ENCODE measurements at places on chromosomes 12 and 14.

- DNase-seq: no peak
Measured at GRCh38 chr12:126676434-126676833, 1590.5 kb upstream of the TMEM132C start.

- no peak for DNase-seq
Measured at GRCh38 chr14:54792288-54792687, 110.3 kb downstream of the GCH1 start.

DNA sequence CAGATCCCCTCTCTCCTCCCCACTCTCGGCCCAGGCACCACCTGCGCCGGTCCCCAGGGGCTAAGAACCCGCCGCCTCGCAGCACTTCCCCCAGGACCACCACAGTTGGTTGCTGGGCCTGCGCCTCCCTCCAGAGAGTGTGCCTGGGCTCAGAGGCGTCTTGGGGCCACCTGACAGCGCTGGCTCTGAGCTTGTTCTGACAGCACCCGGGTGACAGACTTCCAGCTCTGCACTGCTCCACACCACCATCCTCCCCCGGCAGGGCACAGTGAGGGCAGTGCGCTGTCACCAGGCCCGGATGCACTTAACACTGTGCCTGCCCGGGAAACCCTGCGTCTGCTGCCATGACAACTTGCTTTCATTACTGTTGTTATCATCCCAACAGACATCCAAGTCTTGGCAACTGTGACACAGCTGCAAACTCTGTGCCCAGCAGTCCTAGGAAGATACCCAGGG lies 6.6 kb downstream of the BRF1 start:
- DNase-seq: peak; percentile 7

DNA sequence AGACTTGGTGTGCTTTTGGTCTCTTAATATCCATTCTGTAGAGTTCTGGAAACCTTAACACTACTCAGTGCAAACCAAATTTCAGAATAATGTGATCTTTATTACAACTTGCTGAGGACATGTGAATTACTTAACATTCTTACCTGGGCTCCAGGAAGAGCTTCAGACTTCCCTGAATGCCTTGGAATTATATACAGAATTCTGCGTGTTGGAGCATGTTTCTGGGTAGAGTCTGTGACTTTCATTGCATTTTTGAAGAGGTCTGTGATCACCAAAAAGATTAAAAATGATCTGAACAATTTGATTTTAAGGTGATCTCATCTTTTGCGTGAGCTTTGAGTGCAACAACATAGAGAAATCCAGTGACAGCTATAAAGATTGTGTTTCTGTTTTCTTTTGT lies 35.4 kb downstream of the ZDHHC17 start:
- DNase-seq: no peak

DNA sequence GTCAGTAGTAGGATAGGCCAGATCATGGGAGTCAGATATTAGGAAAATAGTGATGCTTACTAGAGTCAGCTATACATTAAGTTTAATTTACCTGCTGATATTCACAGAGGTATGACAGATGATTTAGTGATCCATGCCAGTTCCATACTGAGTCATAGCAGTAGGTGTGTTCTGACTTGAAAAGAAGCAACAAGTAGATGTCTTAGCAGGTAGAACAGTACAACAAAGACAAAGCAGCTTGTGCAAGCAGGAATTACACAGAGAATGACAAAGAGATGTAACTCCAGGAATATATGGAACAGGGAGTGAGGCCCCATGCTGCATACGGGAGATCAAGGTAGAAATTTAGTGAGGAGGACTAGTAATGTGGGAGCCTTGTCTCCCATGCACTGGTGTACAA lies 556.9 kb downstream of the SLC16A7 start:
- DNase-seq: no peak

- DNase-seq: no peak
Measured at GRCh38 chr12:38711054-38711453, 194.3 kb downstream of the CPNE8 start.

DNA sequence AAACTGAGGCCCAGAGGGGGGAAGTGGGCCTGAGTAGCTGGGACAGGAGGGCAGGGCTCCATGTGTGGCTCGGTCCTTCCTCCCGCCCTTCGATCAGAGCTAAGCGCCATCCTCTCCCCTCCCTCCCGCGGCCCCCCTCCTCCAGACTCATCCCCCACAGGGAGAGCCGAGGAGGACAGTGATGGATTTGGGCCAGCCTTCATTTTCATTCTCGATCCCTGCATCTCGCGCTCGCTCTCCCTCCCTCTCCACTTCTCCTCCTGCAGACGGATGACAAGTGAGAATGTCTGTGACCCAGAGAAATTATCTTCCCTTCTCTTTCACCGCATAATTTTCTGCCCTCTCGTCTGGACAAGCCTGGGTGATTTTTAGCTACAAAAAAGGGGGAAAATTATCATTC lies 183.3 kb downstream of the RBM19 start:
- DNase-seq: no peak

DNA sequence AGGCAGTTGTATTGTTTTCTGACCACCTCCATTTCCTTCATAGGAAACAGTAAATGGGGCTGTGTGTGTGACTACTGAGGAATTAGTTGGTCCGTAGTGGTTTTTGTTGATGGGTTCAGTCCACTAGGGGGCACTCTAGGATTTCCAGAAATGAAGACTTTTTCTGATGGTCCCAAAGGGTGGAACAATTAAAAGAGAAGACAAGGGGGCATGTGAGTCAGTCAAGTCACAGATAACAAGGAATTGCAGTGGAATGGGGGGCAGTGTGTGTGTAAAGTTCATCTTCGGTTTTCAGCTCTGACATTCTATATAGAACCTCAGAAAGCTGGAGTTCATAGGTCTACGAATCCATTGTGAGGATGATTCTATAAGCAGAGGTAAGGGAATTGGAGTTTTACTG lies 186.6 kb upstream of the OR4E1 start:
- peak; percentile 37 for DNase-seq

- no peak for DNase-seq
Measured at GRCh38 chr14:94992046-94992445, 165.3 kb downstream of the DICER1 start.

DNA sequence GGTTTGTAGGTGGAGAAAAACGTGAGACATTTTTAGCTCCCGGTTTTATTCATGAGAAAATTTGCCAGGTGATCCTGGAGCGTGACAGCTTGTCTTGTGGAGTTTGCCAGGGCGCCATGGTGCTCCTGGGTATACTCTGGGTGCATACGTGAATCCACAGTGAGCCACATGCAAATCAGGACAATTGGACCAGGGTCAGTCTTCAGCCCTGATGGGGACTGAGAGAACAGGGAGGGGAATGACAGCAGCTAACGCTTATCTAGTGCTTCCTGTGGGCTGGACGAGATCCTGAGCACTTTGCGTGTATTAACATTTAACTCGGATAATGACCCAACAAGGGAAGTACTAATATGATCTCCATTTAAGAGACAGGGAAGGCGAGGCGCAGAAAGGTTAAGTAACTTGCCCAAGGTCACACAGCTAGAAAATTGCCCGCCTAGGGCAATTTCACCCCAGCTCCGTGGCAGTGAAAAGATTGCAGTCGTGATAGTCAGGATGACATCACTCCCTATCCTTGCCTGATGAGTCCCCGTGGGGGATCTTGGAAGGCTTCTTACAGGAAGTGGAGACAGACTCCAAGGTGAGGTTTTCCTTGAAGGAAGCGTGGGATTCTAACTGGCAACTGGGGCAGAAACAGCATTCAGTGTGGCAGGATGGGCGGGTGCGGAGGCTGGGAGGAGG lies 118.4 kb upstream of the NCOR2 start:
- DNase-seq: no peak

DNA sequence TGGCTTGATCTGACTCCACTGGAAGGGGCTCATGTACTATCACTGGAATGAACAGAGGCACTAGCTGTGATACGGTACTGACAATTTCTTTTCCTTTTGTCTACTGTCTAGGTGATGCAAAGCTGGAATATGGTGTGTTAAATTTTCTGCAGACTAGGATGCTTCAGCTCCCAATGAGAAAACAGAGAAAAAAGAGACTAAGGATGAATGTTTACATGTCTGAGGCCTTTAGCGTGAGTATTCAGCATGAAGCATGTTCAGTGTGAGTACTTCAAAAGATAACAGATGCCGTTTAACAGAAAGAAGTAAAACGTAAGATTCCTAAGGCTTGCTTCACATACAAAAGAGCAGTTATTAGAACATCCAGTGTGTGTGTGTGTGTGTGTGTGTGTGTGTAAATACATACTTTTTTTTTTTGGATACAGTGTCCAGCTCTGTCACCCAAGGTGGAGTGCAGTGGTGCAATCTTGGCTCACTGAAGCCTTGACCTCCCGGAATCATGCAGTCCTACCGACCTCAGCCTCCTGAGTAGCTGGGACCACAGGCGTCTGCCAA lies 92.3 kb upstream of the FERMT2 start:
- DNase-seq: no peak

DNA sequence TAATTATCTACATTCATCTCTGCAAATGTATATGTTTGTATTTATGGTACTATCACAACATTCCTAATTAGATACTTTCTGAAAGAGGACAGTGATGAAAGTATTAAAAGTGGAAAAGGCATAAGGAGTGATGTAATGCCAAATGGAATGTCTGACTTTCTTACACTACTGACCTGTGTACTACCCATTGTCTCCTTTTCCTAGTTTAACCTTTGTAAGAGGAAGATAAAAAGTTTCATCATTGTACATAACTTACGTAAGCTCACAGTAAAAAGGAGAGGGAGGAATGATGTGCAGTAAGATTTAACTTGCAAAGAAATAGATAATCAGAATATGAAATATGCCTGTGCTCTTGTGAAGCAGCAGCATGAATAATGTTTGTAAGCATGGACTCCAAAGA lies 55.9 kb downstream of the SOX5 start:
- DNase-seq: no peak

GRCh38 chr12:6538420-6539313 lies 4.3 kb downstream of the GAPDH start:
- no peak for DNase-seq

DNA sequence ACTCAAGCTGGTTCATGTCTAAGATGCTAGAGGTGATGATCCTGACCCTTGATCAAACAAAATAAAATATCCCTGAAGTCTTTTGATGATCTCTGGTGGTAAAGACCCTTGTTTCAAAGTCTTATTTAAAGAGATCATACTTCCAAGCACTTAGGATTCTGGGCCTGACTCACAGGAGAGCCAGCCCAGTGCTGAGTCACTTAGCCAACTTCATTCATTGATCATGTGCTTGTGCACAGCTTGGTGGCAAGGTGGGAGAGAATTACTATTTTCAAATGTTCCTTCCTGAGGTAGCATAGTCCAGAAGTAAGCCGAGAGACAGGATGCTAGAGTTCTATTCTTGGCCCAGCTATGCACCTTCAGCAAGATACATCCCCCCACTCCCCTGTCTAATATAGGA lies 40.6 kb downstream of the SCN8A start:
- DNase-seq: no peak

DNA sequence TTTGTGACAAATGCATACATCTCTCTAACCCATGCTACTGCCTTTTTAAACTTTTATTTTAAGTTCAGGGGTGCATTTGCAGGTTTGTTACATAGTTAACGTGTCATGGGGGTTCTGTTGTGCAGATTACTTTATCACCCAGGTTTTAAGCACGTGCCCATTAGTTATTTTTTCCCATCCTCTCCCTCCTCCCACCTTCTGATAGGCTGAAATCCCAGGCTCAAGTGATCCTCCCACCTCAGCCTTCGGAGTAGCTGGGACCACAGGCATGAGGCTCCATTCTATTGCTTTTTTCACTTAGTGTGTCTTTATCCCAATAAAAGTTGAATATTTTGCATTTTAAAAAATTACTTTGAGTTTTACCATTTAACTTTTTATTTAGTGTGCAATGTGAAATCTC lies 68.9 kb downstream of the BAZ1A start:
- DNase-seq: no peak

GRCh38 chr12:41439801-41440200 lies 251.7 kb downstream of the PDZRN4 start:
- DNase-seq: no peak

DNA sequence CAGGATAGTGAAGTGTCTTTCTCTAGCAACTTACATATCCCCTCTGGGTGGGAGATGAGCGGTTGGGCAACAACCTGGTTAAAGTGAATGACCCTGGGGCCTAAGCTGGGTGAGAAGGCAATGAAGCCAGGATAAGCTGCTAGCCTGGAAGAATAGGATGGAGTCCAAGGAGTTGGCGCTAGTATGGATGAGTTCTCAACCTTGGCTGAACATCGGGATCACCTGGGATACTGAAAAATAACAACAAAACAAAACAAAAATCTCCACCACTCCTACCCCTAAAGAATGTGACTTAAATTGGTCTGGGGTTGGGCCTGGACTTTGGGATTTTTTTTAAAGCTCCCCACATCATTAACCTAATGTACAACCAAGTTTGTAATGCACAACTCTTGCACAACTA lies 4.8 kb upstream of the RPS6KA5 start:
- DNase-seq: no peak

DNA sequence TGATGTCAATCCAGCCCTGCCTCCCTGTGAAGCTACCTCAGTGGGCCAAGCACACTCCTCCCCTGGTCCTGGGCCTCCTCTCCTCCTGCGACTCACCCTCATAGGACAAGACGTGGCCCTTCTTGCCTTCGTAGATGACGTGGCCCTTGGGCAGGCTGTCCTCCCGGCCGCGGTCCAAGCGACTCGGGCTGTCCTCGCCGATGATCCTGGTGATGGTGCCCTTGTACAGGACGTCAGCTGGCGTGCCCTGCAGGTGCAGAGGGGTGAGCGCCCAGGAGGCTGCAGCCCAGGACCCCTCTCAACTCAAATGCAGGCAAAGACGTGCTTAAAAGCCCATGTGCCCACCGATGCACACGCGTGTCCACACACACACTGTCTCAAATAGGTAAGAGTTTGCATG lies 55.6 kb downstream of the RFLNA start:
- DNase-seq: no peak

DNA sequence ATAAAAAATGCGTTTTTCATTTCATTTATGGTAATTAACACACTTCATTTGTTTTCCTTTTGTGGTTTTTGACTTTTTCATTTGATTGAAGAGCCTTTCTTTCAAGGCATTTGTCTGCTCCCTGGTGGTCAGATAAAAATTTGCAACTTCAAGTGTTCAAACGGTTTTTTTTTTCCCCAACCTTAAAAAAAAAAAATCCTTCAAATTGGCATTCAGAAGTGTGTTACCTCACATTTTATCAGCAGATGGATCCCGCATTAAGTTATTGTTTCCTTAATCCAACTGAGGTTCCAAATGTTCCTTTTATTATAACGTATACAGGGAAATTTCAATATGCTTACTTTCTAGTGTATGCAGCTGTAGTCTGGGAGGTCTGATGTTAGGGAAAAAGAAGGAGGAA lies 47.2 kb downstream of the MYF5 start:
- peak; percentile 52 for DNase-seq

DNA sequence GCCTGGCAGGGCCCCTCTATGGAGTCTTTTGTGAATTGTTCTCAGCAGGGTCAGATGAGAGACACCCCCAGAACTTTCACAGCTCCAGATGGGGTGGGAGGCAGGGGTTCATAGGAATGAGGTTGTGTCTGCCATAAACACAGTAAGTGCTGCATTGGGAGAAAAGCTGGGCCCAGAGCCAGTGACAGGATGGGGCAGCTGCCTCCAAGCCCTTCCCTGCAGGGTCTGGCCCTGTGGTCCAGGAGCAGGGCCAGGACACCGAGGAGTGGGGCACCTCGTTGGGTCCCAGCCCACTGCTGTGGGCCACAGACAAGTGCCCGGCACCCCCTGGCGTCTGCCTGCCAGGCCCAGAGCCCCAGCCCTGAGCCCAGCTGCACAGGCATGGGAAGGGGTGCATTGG lies 13.3 kb downstream of the INF2 start:
- no peak for DNase-seq

- DNase-seq: no peak
Measured at GRCh38 chr14:81137316-81137715, 83.4 kb downstream of the GTF2A1 start.

All from AML-193 (cell line).